ENCODE measurements at places on chromosomes 7 and 10.

- DNase-seq, result no peak
Measured at GRCh38 chr10:100829933-100830727, 82.6 kb upstream of the SLF2 start.

- no peak for DNase-seq
Measured at GRCh38 chr7:102055181-102055976, 231.3 kb upstream of the SH2B2 start.

- DNase-seq, result no peak
Measured at GRCh38 chr10:116687633-116688032, 54.7 kb downstream of the HSPA12A start.

DNA sequence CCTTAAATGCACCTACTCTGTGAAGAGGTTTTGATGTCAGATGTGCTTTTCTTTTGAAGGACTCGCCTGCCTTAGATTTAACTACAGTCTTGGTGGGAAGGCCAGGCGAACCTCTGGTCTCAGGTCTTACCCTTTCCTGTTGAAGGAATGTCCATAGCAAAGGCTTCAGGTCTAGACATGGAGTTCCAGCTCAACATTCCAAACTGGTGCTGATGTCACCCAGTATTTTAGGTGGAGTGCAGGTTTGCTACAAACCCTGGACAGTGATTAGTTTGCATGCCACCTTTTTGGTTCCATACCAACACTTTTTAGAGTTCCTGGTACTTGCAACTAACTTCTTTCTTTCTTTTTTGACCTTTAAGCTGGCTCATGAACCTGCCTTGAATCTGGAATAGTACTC is 258.7 kb downstream of the GFRA1 start:
- no peak for DNase-seq

GRCh38 chr7:157923903-157924630 is 587.3 kb downstream of the DNAJB6 start:
- DNase-seq, result no peak

DNA sequence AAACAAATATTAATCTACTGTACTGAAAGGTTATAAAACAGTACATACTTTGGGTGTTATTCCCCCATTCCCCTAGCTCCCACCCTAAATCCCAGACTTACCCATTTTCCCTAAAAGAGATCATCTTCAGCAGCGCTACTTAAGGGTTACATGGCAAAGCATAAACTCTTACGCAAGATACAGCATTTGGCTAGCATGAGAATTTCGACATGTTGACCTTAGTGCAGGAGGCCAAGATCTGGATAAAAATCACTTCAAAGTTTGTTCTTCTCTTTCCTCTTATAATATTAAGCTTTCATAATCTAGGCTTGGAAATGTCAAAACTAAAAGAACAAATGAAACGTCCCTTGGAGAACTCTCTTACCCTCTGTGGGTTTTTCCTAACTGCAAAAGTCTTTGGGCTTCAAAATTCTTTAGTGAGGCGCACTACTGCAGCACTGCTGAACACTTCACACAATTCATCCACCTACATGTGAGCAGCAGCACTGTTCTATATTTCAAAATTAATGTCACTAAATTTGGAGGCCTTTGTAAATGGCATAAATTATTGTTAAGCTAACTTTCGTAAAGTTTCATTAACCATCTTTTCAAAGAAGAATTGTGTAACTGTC is 59.5 kb upstream of the PDLIM1 start:
- DNase-seq, result no peak

DNA sequence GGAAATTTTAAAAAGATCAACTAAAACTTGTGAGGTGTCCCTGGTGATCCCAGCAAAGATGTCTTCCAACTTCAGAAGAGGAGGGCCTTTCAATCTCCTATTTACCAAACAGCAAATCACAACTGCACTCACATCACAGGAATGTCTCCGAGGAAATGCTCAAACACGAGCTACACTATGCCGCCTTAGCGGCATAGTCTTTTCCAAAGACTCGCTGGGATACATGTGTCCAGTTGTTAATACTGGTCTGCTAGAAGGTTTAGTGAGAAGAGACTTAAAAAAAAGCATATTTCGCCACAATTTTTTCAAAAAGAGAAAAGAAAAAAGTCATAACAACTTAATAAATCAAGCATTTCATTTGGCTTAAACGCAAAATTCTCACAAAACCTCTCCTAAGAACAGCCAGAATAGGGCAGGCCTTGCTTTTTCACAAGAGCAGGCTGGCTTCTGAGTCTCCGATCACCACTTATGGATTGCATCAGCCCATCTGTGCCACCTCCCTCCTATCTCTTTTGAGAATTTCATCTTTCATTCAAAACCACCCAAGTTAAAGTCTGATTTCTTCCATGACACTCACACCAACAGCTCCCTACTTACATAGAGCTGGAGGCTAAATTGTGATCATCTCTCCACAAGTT is 66.1 kb downstream of the GNA12 start:
- DNase-seq, result no peak

DNA sequence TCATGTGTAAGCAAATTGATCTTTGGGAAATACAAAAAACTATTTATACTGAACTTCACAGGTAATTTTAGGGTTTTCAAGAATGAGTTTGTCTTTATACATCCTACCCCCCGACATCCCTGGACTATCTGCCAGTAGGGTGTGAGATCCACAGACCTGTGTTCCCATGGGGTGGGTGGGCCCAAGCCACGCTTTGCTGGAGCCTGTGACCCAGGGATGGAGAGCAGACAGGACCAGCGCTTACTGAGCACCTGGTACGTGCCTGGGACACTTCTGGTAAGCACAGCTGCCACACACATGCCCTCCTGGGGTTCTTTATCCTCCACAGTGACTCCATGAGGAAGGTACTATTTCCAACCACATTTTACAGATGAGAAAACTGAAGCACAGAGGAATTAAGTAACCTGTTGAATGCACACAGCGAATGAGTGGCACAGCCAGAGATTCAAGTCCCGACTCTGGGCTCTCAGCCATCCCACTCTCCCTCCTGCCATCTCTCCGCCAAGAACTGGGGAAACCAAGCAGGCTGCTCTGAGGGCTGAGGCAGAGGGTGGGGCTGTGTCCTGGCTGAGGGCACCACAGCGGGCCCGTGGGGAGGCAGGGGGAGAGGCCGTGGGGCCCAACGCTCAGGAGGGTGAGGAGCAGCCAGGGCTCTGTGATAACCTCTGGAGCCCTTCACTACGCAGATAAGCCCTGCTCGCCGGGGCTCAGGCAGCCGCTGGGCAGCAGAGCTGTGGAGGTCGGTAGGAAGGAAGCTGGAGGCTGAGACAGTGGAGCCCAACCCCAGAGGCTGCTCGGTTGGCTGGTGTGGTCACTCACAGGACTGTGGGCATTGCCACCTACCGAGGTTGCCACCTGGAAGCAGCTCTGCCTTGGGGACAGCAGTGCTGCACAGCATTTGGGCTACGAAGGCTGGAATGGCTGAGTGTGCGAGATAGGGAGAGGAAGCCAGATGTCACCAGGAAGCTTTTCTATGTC is 124.2 kb downstream of the ARHGAP22 start:
- no peak for DNase-seq

DNA sequence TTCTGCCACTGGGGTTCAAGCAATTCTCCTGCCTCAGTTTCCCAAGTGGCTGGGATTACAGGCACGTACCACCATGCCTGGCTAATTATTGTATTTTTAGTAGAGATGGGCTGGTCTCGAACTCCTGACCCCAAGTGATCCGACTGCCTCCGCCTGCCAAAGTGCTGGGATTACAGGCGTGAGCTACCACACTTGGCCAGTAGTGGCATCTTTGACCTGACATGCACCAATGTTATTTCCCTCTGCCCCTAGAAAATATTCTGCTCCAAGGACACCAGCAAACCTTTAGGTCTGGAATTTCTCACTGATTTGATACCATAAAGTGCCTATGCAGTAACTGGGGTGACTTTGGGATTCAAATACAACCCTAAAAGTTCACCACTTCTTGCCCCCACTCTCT is 179.4 kb downstream of the ARID5B start:
- no peak for DNase-seq

GRCh38 chr7:93238748-93239147 is 6.6 kb downstream of the VPS50 start:
- no peak for DNase-seq

GRCh38 chr10:46556515-46557318 is at the start of gene GPRIN2:
Gene GPRIN2 (minus strand): TSS chr10:46556658. CDS start chr10:46550736, 5,922 bp downstream.
- DNase-seq, result no peak

DNA sequence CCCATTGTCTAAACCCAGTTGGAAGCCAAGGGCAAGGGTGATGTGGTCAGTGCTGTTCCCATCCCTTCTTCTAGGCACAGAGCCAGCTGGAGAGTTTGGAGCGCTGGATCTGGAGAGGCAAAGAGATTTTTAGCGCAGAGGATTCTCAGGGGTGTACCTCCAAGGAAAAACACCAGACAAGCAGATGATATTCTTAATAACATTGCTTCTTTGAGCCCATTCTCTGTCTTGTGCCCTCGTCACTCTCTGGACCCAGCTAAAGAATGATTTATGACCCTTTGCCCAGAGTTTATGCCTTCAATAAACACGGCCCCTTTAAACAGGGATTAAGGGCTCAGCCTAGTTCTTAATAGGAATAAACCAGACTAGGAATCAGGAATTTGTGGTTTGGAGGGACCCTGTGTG is 4.7 kb upstream of the HIP1 start:
- no peak for DNase-seq

DNA sequence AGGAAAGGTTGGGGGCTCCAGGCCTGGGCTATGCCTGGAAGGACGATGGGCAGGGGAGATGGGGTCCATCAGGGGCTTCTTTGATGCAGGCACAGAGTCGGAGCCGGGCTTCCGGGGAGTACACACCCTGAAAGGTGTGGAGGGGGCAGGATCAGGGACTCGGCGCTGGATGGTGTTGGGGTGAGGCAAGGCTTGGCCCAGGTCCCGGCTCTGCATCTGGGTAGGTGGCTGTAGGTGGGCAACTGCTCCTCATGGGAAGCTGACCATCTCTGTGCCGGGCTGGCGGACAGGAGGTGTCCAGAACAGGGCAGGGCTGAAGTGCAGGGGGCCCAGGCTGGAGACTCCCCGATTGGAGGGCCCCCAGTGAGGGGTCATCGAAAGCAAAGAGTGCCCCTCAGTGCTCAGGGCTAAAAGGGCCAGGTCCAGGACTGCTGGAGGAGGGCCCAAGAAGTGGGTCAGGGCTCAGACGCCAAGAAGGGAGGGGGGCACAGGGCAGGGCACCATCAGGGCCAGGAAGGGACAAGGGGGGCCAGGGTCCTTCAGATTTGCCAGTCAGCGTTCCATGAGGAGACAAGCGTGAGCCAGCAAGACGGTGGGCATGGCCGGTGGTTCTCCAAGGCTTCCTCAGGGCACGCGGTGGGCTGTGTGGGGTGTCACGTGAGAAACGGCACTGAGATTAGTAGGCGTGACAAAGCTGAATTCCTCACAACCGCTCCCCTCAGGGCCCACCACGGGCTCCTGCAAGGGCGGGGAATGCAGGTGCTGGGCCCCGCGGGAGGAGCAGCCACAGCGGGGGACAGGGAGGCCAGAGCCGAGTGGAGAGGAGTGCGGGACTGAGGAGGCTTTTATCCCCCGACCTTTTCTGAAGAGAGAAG is 97.0 kb downstream of the BMS1 start:
- DNase-seq, result no peak

GRCh38 chr7:81231301-81231838 is 312.5 kb upstream of the SEMA3C start:
- DNase-seq, result no peak

DNA sequence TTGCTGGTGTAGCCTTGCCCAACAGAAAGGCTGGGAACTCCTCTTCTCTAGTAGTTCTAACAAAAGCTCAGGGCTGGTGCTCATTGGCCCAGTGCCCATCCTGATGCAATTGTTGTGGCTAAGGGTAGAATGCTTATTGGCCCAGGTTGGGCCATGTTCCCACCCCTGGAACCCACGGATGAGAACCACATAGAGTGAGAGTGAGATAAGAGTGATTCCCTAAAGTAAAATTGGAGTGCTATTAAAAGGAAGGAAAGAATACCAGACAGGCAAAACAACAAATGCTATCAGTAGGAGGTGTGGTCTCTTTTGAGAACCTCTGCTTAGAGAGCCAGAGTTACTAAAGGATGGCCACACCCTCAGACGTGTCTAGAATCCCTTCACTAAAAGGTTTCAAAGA is 49.2 kb downstream of the LGI1 start:
- DNase-seq, result no peak

DNA sequence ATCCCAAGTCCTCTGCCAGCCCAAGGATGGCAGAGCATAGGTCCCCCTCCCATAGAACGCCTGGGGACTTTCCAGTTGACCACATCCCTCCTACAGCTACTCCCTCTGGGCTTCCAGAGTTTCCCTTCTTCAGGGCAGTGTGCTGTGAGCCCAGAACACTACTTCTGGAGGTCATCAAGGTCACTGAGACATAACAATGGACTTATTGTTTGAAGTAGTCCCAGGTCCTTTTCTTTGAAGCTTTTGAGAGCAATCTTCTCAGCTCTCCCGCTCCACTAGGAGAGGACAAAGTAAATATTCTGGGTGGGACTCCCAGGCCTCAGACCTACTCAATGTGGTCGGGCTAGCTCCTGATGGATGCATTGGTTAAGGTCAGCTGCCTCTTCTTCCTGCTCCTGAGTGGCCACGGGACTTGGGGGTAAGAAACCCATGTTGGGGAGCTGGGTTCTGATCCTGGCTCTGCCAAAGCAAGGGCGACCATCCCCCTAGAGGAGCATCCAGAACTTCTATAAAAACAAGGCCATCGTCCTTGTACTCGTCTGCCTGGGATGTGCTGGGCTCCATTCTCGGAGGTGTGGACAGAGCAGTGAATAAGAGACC is 83.5 kb upstream of the DDC start:
- no peak for DNase-seq

GRCh38 chr7:129122751-129123509 is 21.6 kb upstream of the TSPAN33 start:
- DNase-seq, result no peak

DNA sequence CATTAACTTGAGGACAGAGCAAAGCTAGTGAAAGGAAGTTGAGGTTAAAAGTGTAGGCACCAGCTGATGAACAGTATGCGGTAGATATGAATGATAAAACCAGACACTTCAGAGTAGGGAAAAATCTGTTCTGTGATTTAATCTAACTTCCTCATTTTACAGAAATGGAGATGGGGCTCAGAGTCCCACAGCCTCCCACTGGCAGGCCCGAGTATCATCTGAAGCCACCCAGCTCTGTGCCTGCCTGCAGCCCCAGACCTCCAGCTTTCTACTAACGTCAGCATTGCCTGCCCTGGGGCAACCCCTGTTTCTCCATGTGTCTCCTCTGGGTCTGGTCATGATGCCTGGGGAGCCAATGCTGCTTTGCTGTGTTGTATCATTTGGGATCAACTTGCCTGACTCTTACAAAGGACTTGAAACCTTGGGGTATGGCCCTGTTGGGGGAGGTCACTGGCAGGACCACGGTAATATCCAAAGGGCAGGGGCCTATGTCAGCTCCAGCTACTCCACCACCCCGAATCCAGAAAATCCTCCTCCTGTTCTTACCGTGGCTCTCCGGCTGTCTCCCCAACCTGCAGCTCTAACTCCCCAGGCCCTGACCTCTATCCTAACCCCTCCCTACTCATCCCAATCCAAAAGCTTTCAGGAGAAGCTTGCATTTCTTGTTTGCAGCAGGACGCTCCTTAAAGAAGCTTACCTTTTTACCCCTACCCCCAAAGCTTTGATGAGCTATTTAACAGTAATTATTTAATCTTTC is 56.2 kb upstream of the NPY start:
- DNase-seq, result peak; percentile 3

- no peak for DNase-seq
Measured at GRCh38 chr10:17214971-17215781, 12.9 kb upstream of the VIM start.

GRCh38 chr10:45154502-45154901 is 153.8 kb downstream of the ZNF22 start:
- no peak for DNase-seq

Data from T-cell (primary cell).